BJ (cell line): ENCODE measurements at places on chromosomes 7 and 10. TPM values are rescaled to one million over a fixed set of nuclear protein-coding genes. Genes with fewer than 3 reads are reported as not detected.

AASS gene
- 7.1 and 12.1 TPM in 2 replicates for polyA plus RNA-seq

AFAP1L2 gene
- polyA plus RNA-seq: 0.10 and 0.22 TPM in 2 replicates

GRCh38 chr7:28754447-28754846 lies 203.7 kb downstream of the TRIL start:
- DNase-seq: no peak

DNA sequence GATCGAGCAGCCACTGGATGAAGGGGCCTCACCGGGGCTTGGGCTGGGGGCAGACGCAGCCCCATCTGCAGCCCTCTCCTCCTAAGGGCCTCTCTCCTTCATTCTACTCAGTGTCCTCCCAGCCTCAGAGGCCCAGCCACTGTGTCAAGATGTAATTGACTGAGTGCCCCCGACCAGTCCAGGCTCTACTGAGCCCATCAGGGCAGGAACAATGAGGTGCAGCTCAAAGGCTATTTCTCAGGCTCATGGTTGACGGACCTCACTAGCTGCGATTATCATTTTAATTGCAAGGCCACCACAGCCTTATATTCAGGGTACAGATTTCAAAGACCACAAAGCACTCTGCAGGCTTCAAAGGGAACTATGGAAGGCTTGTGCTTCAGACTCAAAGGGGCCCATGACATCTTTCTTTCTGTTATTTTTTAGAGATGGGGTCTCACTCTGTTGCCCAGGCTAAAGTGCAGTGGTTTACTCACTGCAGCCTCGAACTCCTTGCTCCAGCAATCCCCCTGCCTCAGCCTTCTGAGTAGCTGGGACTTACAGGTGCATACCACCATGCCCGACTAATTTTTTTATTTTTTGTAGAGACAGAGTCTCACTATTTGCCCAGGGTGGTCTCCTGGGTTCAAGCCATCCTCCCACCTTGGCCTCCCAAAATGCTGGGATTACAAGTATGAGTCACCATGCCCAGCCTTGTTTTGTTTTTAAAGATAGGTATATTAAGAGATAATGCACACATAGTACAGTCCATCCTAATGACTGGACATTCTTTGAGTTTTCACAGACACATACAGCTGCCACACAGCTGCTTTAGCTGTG lies 23.7 kb downstream of the SLC29A3 start:
- no peak for DNase-seq

GRCh38 chr7:108099713-108100112 lies 30.4 kb downstream of the LAMB4 start:
- DNase-seq: peak; percentile 57
